ENCODE measurements at places on chromosomes 7 and 10. TPM values are rescaled to one million over a fixed set of nuclear protein-coding genes. Genes with fewer than 3 reads are reported as not detected.

DNA sequence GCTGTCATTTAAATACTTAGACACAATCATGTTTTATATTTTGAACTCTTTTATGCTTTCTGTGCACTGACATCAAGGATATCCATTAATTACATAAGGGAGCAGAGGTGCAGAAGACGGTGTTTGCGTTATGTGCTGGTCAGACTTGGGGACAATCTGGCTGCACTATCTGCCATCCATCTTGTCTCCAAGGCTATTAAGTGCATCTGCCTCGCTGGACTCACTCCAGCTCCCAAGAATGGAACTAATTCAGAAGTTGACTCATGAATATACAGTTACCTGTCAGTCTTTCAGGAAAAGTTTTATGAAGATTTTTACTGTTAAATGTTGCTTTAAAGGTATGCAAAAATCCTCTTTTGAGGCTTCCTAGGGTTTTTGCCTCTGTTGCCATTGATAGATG is 391.0 kb downstream of the SUGCT start:
- DNase-seq, result no peak

- no peak for DNase-seq
Observed at GRCh38 chr7:76077435-76077834, 29.5 kb downstream of the MDH2 start.

GRCh38 chr10:6958254-6958653 is 378.2 kb upstream of the PRKCQ start:
- DNase-seq, result no peak

PRSS37 gene
- total RNA-seq, result not detected

THSD7A gene
- 38.8 TPM for total RNA-seq

- no peak for DNase-seq
Observed at GRCh38 chr10:65710306-65710705, 1215.5 kb upstream of the LRRTM3 start.

- DNase-seq, result no peak
Observed at GRCh38 chr10:43130770-43131171, 7.5 kb upstream of the CSGALNACT2 start.

GRCh38 chr10:116251602-116252395 is 21.2 kb downstream of the GFRA1 start:
- DNase-seq, result no peak

DNA sequence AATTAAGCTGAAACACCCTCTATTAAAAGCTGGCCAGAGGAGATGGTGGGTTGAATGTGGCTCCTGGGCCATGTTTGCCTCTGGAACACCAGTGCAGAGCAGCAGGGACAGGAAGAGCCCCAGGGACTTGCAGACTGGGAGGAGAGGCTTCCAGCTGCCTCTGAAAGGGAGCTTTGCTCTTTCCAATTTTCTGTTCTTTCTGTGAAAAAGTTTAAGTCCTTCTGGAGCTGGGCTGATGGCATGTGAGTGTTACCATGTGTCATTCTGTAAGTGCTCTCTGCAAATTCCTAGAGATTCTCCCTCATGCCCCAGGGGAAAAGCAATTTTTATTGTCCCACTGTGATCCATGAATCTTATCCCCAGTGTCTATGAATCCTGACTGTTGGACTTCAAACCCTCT is 112.8 kb upstream of the LANCL2 start:
- DNase-seq, result no peak

DNA sequence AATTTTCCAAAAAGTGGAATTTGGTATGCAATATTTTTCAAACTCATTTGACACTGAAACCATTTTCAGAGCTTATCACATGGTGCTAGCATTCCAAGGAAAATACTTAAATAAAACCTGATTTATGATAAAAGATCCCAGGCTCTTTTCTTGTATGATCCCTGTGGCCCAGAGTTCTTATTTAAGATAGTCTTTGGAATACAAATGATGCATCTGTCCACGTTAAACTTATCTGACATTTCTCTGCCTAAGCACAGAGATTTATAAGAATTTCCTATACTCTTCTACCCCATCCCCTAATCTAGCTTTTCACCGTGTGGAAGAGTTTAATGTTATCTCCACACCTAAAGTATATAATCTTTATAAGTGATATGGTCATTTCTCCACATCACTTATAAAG is 66.2 kb downstream of the AHR start:
- DNase-seq, result no peak

Data from dermis blood vessel endothelial cell (primary cell).